ENCODE measurements at places on chromosomes 6 and 20.

GRCh38 chr6:96211341-96211740 is 195.6 kb downstream of the FUT9 start:
- DNase-seq = no peak

DNA sequence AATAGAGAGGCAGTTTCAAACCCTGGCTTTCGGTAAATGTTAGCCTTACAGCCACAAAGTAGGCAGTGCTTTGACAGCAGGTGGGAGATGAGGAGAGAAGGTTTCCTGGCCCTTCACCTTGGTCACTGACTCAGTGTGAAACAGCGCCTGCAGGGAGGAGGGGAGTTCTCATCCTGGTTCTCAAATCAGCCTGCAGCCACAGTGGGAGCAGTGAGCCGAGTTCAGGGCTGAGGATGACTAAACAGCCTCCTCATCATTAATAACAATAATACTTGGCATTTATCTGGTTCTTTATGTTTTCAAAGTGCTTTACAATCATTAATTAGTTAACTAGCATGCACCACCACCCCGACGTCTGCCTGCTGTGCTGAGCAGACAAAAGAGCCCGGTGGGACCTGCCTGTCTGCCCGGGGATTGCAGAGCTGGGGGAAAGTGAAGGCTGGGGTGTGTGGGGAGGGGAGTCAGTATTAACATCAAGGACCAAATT is 59.6 kb downstream of the PRDM1 start:
- no peak for DNase-seq

- DNase-seq = no peak
These were observed 140.1 kb upstream of the SNX9 start for GRCh38 chr6:157682856-157683481.

DNA sequence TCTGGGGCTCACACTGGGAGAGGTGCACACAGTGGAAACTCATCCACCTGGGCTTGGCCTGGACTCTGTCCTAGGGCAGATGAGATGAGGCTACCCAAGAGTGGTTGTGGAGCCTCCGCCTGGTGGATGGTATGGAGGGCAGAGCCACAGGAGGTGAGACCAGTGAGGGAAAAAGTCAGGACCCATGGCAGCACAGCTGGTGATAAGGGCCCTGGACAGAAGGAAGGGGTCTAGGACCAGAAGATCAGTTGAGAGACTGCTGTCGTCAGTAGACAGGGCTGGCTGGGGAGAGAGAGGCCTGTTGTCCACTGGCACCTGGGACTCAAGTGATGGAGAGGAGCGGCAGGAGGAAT is 29.8 kb downstream of the PLCG1 start:
- no peak for DNase-seq

DNA sequence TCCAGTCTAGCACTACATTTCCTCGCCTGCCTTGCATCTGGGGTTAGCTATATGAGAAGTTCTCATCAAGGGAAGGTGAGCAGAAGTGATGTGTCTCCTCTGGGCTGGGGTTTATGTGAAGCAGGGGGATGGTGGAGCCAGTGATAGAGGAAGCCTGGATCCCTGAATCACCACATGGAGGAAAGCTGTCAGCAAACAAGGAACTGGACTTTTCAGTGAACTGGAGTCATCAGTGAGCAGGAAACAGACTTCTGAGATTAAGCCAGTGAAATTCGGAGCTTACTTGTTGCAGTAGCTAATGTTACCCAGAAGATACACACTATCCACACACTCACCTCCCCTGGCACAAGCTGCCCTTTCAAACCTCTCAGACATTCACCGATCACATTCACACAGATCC is 13.4 kb upstream of the TOX2 start:
- DNase-seq = no peak

- DNase-seq = no peak
These were observed 109.7 kb upstream of the MMS22L start for GRCh38 chr6:97392735-97393134.

GRCh38 chr20:56786503-56786902 is 157.4 kb downstream of the TFAP2C start:
- DNase-seq = no peak

- DNase-seq = no peak
These were observed 91.2 kb upstream of the GLP1R start for GRCh38 chr6:38957426-38957825.
